ENCODE measurements at places on chromosomes 12 and 14.

- DNase-seq = no peak
These were observed 8.0 kb downstream of the CLEC12B start for GRCh38 chr12:10018386-10018785.

DNA sequence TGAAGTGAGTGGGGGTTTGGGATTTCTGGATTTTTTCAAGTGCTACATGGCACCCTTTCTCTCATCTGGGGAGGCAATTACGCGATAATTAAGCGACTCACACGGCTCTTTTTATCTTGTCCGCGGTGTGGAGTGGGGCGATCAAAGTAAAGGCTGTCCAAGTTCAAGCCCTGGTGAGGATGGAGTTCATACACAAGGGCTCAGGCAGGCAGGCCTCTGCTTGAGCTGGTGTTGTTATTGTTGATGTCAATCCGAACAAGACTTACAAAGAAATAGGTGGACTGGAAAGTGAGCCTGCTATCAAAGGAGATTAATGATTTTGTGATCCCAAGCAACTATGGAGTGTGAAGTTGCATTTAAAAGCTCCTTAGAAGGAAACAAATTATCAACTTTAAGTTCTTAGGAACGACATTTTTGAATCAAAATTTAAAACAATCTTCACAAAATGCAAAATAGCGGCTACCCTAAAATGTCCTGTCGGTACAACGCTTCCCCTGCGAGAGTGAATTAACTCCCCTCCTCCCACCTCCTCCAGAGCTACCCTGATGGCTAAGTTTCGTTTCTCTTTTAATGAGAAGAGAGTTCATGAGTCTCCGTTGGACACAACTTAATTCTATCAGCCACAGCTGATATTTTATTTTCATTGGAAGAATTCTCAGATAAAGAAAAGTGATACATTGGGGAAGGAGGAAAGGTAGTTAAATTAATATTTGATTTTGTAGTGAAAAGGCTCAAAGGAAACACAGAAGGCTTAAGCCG is 5.9 kb downstream of the FOXA1 start:
- DNase-seq = no peak

DNA sequence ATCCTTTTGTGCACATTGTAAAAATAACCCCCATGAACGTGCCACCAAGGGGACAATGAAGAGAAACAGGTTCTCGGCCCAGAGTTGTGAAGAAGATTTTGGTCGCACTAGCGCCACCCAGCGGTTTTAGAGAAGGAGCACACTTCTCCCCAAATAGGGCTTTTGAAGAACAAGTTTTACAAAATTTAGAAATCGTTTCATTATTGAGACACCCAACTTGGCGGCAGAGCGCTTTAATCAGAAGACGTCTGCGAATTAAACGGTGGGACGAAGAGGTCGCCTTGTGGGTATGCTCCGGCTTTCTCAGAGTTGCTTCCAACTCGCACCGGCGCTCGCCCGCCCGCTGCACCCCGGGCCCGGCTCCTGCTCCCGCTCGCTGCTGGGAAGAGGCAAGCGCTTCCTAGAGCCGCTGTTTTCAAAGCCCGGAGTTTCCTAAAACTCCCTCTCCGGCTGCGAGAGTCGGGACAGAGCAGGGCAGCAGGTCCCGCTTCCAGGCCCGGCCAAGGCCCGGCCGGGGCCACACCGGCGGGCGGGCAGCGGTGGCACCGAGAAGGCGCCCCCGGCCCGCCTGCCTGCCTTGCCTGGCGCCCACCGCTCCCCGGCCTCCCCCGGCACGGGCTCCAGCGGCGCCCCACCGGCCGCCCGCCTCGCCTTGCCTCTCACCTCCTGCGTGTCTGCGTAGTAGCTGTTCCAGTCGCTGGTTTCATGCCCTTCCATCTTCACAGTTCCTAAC is 645 bp downstream of the FOXA1 start:
- DNase-seq = no peak

GRCh38 chr14:96027431-96028355 is 11.5 kb upstream of the C14orf132 start:
- DNase-seq = no peak

- no peak for DNase-seq
These were observed 18.4 kb upstream of the PRPF39 start for GRCh38 chr14:45065540-45065939.

DNA sequence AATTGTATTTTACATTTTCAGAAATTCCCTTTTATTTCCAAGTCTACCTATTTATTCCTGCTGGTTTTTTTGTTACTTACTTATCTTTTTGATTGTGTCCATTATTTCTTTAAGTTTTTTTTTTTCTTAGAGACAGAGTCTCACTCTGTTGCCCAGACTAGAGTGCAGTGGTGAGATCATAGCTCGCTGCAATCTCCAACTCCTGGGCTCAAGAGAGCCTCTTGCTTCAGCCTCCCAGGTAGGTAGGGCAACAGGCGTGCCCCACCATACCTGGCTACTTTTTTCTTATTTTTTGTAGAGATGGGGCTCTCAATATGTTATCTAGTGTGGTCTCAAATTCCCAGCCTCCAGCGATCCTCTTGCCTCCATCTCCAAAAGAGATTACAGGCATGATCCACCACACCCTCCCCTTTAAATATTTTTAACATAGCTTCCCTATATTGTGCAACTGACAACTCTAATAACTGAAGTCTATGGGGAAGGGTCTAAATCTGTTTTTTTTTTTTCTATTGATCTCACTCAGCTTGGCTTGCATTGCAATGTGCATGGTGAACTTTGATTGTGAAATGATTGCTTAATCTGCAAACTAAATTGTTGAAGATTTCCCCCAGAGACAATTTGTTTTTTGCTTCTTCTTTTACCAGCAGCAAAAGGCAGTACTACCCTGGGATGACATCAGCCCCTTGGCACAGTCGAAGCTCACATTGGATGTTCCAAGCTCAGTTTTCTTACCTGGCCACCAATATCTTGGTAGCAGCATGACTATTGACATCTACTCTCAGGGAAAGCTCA is 25.7 kb upstream of the COCH start:
- DNase-seq = no peak

DNA sequence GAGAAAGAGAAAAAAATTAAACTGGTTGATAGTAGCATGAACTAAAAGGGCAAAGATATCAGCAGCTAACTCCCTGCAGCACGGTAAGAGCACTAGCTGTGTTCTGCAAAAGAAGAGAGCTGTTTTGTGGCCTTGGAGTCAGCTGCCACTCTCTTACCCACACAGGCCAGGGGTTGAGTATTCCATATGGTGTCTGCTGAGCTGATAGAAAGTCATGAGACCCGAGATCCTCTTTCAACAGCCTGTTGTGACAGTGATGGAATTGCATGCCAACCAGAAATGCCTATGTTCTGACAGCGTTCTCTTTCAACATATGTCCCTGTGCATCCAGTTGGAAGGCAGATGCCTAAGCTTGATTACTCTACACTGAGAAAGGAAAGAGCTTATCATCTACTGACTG is 39.9 kb downstream of the TMTC1 start:
- DNase-seq = no peak

DNA sequence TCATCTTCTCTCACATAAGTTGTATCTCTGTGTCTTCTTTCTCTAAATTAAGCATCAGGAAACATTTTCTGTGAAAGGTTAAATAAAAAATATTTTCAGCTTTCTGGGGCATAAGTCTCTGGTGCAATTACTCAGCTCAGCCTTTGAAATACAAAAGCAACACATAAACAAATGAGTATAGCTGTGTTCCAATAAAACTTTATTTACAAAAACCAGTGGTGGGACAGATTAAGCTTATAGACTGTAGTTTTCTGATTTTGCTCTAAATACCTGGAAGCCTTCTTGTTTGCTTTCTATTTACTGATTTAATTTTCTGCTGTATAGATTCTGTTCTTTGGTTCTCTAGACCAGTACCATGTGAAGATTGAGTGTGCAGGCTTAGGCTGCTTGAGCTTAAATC is 655.1 kb downstream of the VRK1 start:
- no peak for DNase-seq

DNA sequence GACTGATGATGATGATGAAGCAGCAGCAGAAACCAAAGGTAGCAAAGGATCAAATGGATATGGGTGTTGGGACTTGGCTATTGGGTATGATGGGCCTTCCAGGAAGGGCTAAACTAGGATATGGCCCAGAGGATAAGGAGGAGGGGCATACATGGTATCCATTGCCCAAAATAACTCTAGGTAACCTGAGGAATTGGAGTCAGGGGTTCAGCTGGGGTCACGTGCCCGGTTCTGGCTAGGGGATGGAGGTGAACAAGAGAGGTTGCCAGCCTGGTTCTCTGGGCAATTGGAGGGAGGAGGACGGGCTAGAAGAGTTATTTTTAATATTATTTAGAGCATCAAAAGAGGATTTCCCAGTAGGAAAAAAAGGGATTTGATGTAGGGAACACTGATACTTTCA is 2.7 kb upstream of the ANKRD52 start:
- DNase-seq = no peak

DNA sequence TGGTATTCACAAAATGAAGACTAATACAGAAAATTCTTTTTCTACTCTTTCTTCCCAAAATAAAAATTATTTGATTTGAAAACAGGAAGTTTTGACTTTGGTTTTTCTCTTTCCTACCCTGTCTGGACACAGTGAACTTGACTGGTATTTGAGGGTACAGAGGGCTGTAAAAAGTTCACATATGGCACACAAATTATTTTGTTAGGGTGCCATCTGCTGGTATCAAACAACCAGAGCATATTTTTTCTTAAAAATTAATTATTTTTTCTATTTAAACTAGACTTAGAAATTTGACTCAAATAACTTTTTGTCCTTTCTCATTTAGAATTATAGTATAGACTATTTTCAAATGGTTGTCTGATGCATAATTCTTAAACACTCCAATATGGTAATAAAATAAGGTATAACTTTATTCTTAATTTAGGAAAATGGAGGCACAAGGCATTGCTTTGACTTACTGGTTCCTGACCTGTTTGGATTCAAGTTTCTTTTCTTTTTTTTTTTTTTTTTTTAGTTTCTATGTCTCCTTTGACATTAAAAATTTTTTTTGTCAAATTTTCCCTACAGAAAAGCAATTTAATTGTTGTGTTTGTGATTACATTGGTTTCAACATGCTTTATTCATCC is 390.6 kb downstream of the PRKD1 start:
- no peak for DNase-seq

DNA sequence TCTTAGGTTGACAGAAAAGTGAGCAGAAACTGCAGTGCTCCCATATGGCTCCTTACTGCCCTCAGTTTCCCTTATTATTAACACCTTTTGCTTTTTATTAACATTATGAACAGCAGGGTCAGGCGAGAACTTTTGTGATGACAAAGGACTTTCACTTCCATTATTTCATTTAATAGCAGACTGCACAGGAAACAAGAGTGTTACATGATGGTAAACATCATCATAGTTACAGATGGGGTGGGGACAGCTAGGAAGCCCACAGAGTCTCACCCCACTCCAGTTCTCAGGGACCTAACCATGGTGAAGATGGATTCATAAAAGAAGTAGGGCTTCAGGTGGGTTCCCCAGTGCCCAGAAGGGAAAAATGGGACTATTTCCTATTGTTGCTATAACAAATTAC is 110.1 kb upstream of the PELI2 start:
- DNase-seq = no peak

- no peak for DNase-seq
These were observed 114.0 kb downstream of the DICER1 start for GRCh38 chr14:95043314-95043713.

- DNase-seq = no peak
These were observed 69.6 kb downstream of the NT5DC3 start for GRCh38 chr12:103771466-103771865.

DNA sequence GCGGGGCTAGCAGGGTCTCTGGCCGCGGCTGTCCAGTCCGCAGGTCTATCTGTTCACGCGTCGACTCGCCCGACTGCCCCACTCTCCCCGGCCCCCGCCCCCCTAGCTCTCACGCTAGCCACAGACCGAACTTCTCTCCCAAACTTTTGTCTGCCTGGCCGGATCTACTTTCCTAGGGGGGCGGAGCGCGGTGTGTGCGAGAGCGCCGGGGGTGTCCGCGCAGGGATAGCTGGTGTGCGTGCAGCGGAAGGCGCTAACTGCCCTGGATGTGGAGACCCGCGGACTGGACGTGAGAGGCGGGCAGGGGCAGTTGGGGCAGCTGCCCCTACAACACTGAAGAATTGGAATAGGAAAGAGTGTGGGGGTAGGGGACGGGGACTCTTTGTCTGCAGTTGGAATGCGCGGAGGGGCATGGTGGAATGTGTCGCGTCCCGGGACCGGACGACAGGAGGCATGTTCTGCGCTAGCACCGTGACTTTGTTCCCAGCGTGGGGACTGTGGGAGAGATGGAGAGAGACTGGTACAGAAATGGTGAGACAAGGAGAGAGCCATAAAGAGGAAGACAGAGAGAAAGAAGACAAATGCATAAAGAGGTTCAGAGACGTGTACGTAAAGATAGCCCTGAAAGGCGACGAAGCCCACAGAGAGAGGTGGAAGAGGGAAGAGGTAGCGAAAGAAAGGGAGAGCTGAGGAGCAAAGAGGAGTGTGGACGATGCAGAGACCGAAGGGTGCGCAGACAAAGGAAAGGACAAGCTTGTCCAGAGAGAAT is at the start of gene AJUBA:
Gene AJUBA, minus strand, starts transcription at position 75 of the 769 bp plus-strand sequence. CDS start 285 bp downstream, outside the sequence.
- DNase-seq = peak; percentile 55

GRCh38 chr14:51260225-51260624 is 20.2 kb downstream of the TMX1 start:
- DNase-seq = no peak

- no peak for DNase-seq
These were observed 37.2 kb downstream of the TMTC2 start for GRCh38 chr12:82723891-82724290.

- DNase-seq = no peak
These were observed 13.7 kb downstream of the REM2 start for GRCh38 chr14:22896760-22897159.

DNA sequence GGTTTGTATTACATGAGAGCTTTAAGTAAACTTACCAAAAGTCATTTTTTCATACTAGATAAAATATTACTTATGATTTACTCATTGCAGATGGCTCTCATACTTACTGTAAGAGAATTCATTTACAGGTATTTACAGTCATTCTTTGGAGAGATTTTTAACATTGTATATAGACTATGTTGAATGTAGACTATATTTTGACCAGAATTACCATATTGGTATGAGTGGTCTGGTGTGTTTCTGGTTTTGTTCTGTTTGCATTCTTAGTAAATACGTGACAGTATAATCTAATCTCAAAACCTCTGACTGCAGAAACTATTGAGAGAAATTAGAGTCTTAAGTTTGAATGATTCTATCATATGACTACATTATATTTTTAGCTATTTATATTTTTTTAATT is 91.1 kb downstream of the USP15 start:
- DNase-seq = no peak

- DNase-seq = no peak
These were observed 54.2 kb upstream of the PTHLH start for GRCh38 chr12:28026701-28027100.

DNA sequence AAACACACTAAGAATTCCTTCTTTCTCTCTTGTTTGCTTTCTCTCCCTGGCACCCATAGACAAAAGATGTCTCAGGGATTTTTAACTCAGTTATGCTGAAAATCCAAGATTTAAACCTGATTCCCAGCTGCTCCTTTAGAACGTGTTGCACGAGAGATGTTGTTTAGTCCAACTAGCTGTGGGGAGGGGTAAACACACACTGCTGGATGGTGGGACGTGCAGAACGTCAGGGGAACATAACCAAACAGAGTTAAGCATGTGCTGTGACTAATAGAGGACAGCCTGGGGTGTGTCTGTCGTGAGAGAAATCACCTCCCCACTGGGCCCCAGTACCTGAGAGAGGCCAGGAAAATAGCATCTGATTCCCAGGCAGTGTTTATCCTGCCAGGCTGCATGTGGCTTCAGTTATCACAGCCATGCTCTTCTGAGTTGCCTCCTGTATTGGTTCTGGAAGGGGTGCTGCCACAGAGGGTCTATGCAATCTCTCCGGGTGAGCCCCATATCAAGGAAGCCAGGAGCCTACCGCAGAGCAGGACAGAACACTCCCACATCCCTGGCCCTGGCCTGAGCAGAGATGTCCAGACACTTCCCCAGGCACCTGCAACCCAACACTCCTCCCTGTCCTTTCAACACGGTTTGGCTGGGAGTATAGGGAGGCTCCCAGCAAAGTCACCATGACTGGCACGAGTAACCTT is 112.7 kb upstream of the EGLN3 start:
- DNase-seq = no peak
